Activated naive CD4-positive, alpha-beta T cell treated with Interleukin-2 at 50 U/mL for 16 hours (primary cell): ENCODE measurements at places on chromosomes 13 and 19.
A peak's percentile ranks its signal among the peaks of the same experiment; 100 is the strongest.

DNA sequence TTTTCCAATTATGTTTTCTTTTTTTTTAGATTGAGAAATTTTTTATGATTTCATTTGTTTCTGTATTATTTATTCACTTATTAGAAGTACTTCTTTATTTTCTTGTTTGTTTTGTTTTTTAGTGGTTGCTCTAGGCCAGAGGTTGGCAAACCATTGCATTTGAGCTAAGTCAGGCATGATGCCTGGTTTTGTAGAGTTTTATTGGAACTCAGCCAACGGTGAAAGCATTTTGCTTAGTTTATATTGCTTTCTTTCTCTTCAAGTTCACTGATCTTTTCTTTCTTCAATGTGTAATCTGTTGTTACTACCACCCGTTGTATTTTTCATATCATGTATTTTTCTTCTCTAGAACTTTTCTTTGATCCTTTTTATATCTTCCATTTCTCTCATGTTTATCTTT, 19.7 kb downstream of the ZNF567 start:
- no peak for DNase-seq

GRCh38 chr19:7820588-7820987, 9.4 kb upstream of the EVI5L start:
- no peak for DNase-seq

GRCh38 chr13:100490692-100491091, 97.9 kb downstream of the GGACT start:
- no peak for DNase-seq

GRCh38 chr19:52734331-52734892, 432 bp downstream of the ZNF611 start:
- DNase-seq, result no peak

- no peak for DNase-seq
These were observed 37.7 kb downstream of the ATP11A start for GRCh38 chr13:112727581-112727980.

DNA sequence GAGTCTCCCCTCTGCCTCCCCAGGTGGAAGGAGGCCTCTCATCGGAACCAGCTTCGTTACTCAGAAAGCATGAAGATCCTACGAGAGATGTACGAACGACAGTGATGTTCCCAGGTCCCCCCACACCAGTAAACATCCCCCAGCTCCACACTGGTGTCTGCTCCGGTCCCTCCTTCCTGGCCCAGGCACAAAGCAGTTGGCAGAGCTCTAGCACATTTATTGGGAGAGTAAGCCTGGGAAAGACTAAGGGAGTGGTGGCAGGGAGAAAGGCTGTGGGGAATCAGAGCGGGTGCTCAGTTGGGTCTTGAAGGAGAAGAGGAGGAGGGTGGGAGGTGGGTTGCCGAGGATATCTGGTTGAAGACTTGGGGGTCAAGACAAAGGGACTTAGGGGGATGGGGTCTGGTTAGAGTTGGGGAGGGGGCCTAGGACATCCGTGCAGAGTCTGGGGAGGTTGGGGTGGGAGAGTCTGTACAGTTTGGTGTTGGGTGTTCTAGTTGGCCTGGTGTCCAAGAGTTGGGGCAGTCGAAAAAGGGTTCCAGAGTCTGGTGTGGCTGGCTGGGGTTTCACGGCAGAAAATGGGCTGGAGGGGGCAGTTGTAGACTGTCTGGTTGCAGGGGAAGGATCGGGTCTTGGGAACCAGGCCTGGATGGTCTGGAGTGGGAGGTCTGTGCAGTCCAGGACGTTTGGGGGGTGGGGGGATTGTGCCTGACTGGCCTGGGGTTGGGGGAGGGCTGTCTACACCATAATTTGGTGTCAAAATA, 2.3 kb downstream of the HSPB6 start:
- DNase-seq, result no peak

DNA sequence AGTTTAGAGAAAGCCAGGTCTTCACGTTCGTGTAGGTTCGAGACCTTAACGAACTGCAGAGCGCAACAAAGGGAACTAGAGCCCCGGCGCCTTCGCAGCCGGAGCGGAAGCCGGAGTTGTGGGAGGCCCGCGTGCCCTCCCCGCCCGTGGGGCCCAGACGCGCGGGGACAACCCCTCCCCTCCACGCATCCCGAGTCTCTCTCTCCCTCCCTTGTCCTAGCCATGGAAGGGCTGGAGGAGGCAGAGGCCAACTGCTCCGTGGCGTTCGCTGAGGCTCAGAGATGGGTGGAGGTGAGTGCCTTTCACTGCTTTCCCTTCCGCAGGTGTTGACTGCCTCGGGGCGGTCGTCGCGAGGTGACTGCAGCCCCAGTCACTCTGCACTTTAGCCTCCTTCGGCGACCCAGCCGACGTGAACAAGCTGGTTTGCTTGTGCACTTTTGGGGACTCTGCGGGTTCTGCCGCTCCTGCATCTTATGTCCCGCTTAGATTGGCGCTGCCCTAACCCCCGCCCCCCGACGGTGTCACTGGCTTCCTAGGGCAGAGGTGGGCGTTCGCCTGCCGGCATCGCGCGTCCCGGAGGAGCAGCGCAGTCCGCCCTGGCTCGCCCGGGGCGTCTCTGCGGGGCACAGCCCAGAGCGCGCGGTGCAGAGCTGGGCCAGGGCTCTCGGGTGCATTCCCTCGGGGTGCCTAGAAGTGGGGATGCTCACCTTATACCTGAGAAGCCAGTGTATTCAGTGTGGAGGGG, 478 bp downstream of the LMO7 start:
- DNase-seq, result peak; percentile 40

DNA sequence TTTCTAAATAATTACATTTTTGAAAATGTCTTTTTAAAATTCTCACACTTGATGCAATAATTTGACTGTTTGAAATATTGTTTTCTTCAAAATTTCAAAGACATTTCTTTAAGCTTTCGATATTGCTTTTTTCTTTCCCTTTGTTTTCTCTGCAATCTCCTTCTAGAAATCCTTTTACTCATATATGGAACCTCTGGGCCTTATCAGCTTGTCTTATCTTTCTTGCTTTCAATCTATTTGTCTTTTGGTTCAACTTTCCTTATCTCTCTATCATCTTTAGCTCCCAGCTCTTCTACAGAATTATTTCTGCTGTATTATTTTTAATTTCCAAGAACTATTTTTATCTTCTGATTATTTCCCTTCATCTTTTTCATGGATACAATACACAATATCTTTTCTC, 80.7 kb upstream of the DIAPH3 start:
- no peak for DNase-seq

- DNase-seq, result no peak
These were observed 6.9 kb upstream of the ANGPTL4 start for GRCh38 chr19:8357007-8357521.

GRCh38 chr13:113137691-113138298, 15.2 kb downstream of the F10 start:
- DNase-seq, result no peak

DNA sequence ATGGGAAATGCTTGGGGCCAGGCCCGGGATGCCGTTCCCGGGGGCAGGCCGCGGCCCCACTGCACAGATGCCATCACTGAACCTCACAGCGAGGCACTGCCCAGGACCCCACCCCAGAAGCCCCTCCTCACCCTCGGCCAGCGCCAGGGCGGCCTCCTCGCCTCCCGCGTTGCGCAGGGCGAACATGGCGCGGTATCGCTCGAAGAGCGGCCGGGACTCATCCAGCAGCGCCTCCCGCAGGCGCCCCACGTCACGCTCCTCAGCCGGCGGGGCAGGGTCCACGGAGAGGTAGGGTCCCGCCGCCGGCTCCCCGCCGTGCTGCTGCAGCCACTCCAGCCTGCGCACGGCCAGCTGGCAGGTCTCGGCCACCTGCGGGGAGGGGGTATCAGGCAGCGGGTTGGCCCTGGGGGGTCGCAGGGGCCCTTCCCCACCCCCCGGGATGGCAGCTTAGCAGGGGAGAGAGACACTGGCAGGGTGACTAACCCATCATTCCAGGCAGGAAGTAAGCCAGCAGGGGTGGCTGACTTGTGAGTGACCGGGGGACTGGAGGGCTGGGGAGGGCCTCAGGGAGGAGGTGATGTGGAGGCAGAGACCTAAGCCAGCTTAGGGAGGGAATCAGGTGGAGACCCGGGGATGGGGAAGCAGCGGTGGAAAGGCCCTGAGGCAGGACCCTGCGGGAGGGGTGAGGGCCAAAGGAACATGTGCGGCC, 8.2 kb downstream of the DOHH start:
- no peak for DNase-seq

- DNase-seq, result no peak
These were observed 29.0 kb downstream of the BTBD2 start for GRCh38 chr19:1986357-1987162.

DNA sequence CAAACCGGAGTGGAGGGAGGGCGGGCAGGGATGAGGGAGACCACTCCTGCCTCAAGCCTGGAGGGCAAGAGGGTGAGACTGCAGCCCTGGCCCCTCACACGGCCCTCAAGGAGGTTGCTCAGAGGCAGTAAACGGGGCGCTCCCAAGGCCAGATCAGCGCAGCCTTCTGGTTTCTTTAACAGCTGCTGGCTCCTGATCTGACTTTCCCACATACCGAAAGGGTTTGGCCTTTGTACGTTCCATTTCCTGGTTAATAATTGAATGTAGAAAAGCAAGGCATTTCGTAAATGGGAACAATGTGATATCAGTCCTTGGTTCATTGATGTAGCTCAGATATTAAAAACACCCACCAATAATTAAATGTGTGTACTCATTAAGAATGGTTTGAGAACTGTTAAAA, 71.5 kb downstream of the GGACT start:
- DNase-seq, result no peak

- no peak for DNase-seq
These were observed 178.8 kb upstream of the RFC3 start for GRCh38 chr13:33639158-33639557.

DNA sequence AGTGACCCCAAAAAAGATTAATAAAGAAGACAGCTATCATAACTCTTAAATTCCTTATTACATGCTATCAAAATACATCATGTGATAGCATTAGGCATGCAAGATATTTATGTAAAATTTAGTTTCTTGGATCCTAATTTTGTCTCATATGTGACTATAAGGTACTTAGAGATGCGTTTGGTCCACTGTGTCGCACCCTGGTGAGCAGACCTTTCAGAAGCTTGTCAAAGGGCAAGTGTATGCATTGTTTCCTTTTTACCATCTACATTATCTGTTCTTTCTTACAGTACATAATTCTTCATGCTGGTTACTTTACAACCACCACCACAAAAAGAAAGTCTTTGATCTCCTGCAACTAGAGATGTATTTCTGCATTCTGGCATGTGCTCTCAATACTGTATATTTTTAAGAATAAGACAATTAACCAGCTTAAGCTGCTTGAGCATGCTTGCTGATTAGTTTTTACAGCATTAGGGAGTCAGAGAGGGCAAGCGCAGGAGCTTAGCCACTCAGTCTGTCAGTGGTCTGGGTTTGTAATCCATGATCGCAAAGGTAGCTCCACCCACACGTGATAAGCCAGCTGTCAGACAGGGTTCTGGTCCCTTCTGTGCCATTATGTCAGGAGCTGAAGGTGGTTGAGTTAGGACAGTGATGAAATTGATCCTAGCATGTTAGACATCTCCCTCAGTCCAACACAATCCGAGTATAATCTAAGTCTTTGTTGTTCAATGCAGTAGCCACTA, 500.9 kb downstream of the MYO16 start:
- no peak for DNase-seq

- DNase-seq, result no peak
These were observed 19.0 kb downstream of the ZNF790 start for GRCh38 chr19:36819130-36819630.

DNA sequence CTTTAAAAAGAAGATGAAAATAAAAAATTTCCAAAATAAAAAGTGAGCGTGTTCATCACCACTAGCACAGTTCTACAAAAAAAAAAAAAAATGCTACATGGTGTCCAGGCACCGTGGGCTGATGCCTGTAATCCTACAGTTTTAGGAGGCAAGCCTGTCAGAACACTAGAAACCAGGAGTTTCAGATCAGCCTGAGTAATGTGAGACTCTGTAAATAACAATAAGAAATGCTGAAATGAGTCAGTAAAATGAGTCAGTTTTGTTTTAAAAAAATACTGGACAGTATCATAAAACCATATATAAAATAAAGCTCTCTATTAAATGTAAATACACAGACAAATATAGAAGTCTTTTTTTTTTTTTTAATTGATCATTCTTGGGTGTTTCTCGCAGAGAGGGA, 30.0 kb downstream of the ZNF91 start:
- no peak for DNase-seq

- no peak for DNase-seq
These were observed 13.8 kb upstream of the ZBTB7A start for GRCh38 chr19:4080473-4080872.

- no peak for DNase-seq
These were observed 88.4 kb upstream of the IRS2 start for GRCh38 chr13:109874484-109875454.

- peak; percentile 66 for DNase-seq
These were observed 1.2 kb downstream of the DAZAP1 start for GRCh38 chr19:1408300-1409203.

DNA sequence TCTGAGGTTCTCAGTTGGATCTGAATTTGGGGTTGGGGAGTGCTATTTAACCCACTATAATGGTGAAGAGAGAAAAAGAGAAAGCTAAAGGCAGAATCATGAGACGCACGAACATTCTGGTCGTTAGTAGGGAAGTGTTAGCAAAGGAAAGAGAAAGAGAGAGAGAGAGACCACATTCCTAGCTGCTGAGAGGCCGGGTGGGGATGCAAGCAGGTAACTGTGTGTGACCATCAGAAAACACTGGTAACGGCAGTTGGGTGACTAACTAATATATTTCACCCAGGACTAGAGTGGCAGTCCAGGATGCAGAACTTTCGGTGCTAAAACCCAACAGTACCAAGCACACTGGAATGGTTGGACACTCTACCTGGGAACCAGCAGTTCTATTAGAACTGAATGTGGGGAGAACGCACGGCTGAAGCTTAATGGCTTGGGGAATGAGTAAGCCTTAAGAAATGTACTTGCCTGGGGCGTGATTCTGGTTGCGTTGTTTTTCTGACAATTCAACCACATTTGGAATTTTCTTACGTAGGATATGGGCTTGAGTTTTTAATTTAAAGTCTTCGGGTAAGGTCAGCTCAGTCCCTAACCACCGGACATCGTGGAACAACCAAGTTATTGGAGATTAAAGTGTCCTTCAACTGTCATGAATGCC, 130.2 kb downstream of the DNAJC15 start:
- no peak for DNase-seq

DNA sequence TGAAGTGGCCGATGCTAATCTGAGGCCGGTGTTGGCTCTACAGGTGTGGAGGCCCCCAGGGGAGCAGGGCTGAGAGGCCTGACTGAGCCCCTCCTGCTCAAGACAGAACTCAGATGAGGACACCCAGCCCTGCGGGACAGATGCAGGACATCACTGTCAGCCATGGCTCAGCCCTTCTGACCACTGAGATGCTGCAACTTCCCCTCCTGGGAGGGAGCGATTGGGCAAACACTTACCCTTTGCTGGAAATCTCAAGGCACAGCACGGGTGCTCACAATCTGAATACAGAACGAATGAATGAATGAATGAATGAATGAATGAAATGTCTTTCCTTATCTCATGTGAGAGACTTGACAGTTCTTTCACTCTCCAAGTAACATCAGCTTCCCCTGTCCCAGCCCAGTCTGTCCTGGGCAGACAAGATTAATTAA, 3.5 kb upstream of the SIGLEC7 start:
- no peak for DNase-seq
